ENCODE measurements at places on chromosomes 5 and 9.

- DNase-seq = no peak
These were observed 24.7 kb downstream of the KLF9 start for GRCh38 chr9:70389621-70390266.

DNA sequence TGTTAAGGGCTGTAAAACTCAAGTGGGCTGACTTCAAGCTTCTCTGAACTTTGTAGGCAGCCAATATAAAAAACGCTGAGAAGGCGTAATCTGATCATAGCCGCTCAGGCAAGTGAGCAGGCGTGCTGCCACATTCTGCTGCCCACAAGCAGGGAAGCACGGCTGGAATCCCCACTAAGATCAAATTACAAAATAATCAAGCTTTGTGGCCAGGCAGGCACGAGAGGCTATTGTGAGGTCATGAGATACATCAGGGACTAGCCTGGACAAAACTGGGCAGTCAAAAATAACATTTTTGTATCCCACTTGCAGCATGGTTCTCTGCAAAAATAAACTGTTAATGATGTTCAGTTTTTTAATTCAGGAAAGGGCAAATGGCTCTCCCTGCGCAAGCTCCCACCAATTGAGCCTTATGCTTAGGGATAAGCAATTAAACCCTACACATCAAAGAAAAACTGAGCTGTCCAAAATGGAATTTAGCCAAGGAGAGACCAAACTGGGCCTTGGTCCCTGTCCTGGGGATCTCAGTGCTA is 64.0 kb downstream of the POU5F2 start:
- peak; percentile 93 for DNase-seq

DNA sequence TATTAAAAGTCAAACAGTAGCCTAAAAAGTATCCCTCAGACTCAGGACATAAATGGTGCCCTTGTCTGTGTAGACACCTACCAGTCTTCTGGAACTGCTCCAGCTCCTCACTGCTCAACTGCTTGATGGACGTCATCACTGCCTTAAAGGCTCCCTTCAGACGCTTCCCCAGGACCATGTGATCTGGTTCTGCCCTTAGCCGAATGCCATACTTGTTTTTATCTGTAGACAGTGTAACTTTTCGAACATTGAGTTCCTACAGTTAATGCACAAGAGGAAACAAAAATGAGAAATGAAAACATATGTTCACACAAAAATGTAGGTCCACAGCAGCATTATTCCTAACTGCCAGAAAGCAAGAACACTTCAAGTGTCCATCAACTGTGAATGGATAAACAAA is 46.2 kb downstream of the IARS1 start:
- DNase-seq = no peak

DNA sequence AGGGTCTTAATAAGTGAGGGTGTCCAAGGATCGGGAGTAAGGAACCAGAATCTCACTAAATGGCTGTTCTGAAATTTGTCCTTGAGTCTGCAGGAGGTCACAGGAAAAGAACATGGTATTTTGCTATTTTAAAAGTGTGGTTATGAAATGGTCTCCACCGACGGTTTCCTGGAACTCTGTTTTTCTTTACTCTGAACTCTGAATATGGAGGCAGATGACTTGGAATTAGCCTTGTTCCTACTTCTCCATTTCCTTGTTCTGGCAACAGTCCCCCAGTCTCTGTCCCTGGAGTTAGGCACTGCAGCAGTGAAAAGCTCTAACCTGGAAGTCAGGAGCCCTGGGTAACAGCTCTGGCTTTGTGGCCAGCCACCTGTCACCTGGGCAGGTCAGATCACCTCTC is 46.6 kb upstream of the C5orf58 start:
- no peak for DNase-seq

DNA sequence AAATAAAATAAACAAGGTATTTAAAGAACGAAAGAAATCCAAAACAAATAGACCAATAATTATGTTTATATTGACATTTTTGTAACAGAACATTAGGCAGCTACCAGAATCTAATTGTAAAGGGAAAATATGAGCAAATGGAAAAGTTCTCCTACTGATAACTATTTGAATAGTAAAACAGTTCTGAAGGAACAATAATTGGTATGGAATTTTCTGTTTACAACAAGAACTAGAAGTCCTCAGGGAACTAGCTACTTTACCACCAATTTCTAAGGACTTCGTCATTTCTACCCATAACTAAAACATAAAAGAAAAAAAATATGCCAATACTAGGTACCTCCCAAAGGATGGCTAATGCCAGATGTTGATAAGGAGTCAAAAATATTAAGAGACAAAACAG is 58.5 kb downstream of the AP3B1 start:
- no peak for DNase-seq

- DNase-seq = no peak
These were observed 28.3 kb downstream of the WHRN start for GRCh38 chr9:114476891-114477469.

GRCh38 chr9:99158629-99159028 is 53.7 kb downstream of the TGFBR1 start:
- DNase-seq = peak; percentile 20

DNA sequence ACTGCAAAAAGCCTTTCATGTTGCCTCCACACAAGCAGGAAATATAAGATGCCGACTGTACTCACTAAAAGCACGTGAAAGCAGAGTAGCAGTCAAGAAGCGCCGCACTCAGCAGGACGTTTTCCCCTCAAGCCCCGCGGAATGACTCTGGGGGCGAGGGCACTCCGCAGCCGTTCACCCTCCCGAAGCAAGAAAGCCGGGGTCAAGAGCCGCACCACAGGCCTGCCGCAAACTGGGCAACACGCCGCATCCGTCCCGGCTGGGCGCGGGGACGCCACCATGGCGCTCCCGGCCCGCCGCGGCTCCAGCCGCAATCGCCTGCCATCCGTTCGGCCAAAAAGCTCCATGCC is 364 bp downstream of the RPS6 start:
- peak; percentile 30 for DNase-seq

GRCh38 chr9:734831-735511 is 106.5 kb upstream of the DMRT1 start:
- peak; percentile 99 for DNase-seq

GRCh38 chr9:78371981-78372380 is 75.1 kb downstream of the PSAT1 start:
- no peak for DNase-seq

GRCh38 chr5:158382473-158382872 is 523.5 kb upstream of the CLINT1 start:
- DNase-seq = peak; percentile 96

GRCh38 chr5:124154714-124155113 is 591.7 kb downstream of the ZNF608 start:
- no peak for DNase-seq

DNA sequence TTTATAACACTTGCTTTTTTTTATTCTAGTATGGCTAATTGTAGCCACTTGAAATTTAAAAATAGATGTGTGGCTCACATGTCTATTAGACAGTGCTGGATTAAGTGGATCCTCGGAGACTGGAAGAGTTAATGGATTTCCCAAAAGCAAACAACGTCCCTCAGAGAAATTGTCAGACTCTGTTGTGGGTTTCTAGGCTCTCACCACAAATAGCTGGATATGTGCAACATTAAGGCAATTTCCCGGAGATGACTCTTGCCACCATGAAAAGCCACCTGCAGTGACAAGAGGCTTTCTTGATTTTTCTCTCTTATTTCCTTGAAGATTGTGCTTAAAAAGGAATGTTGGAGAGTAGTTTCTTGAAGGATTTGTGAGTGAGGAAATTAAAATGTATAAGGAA is 43.2 kb downstream of the TMEM167A start:
- DNase-seq = no peak

DNA sequence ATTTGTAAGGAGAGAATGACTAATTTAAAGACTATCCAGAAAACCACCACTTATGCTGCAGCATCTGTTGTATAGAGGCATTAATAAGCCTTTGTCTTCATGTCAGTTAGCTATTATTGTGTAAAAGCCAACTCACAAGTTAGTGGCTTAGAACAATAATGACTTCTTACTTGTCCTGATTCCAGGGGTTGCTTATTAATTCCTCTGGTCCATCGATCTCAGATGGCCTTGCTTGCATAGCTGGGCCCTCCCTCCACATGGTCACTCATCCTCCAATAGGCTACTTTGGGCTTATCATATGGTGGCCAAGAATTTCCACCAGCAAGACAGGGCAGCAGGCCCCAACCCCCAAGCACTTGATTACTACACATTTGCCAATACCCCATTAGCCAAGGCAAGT is 44.5 kb upstream of the STK32A start:
- peak; percentile 53 for DNase-seq

GRCh38 chr5:75961818-75962217 is 121.4 kb upstream of the SV2C start:
- DNase-seq = no peak

DNA sequence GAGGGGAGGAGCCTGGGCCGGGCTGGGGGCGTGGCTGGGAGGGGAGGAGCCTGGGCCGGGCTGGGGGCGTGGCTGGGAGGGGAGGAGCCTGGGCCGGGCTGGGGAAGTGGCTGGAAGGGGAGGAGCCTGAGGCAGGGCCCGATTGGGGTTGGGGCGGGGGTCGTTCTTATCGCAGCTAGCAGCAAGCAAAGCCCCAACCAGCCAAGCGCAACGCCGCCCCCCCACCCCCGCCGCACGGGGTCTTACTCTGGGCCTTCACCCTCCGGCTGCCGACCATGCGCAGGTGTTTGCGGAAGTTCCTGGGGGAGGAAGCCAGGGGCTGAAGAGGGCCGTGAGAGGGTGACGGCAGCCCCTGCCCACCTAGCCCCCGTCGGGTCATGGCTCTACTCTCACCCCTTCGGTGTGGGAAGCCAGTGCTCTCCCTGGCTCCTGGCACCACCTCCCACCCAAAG is 5.0 kb downstream of the NSMF start:
- no peak for DNase-seq

GRCh38 chr5:151924564-151925301 is at the start of gene GLRA1:
GLRA1 (minus strand) TSS chr5:151924851; CDS start chr5:151924549, 302 bp downstream.
- DNase-seq = peak; percentile 19

- DNase-seq = no peak
These were observed 79.9 kb upstream of the FBXW11 start for GRCh38 chr5:172086194-172086975.

- no peak for DNase-seq
These were observed 53.2 kb downstream of the MSX2 start for GRCh38 chr5:174777583-174777982.

- DNase-seq = no peak
These were observed 94.2 kb downstream of the MUSK start for GRCh38 chr9:110762783-110763182.
